AG08396 (cell line): ENCODE measurements at places on chromosomes 3 and 15.

GRCh38 chr15:89993349-89993748 lies 7.8 kb upstream of the ZNF710 start:
- DNase-seq: no peak

DNA sequence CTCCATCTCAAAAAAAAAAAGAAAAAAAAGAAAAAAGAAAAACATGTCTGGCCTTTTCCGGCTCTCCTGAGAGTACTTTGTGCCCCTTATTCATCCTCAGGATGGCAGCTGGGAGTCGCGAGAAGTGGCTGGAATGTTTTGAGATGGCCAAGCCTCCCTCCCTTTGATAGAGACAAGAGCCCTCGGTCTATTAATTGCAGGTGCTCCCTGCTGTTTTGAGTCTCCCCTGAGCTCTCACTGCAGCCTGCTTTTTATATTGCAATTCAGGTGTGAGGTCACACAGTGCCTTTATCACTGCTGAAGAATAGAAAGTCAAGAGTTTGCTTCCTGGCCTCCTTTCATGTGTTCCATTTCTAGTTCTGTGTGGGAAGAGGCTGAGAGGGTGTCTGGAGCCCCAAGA lies 10.9 kb downstream of the CA12 start:
- no peak for DNase-seq

GRCh38 chr15:94446441-94446840 lies 215.1 kb downstream of the MCTP2 start:
- no peak for DNase-seq

DNA sequence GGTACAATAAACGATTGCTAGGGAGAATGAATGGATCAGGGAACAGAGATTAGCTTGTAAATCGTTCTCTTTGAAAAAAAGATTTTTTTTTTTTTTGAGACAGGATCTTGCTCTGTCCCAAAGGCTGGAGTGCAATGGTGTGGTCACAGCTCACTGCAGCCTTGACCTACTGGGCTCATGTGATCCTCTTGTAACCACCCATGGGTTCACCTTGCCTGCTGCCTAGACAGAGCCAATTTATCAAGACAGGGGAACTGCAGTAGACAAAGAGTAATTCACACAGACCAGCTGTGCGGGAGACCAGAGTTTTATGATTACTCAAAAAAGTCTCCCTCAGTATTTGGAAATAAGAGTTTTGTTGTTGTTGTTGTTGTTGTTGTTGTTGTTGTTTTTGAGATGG lies 39.6 kb downstream of the METTL6 start:
- no peak for DNase-seq

GRCh38 chr3:186520957-186521842 lies 23.0 kb downstream of the CRYGS start:
- DNase-seq: no peak

GRCh38 chr15:87623832-87624231 lies 632.7 kb downstream of the NTRK3 start:
- no peak for DNase-seq

GRCh38 chr3:58164199-58164879 lies 46.4 kb downstream of the DNASE1L3 start:
- DNase-seq: peak; percentile 36

GRCh38 chr15:74950078-74950908 lies 6.3 kb downstream of the RPP25 start:
- DNase-seq: peak; percentile 75
